ENCODE measurements at places on chromosomes 5 and 9.
A peak's percentile ranks its signal among the peaks of the same experiment; 100 is the strongest.

- DNase-seq, result no peak
Measured at GRCh38 chr5:158152136-158152535, 293.2 kb upstream of the CLINT1 start.

DNA sequence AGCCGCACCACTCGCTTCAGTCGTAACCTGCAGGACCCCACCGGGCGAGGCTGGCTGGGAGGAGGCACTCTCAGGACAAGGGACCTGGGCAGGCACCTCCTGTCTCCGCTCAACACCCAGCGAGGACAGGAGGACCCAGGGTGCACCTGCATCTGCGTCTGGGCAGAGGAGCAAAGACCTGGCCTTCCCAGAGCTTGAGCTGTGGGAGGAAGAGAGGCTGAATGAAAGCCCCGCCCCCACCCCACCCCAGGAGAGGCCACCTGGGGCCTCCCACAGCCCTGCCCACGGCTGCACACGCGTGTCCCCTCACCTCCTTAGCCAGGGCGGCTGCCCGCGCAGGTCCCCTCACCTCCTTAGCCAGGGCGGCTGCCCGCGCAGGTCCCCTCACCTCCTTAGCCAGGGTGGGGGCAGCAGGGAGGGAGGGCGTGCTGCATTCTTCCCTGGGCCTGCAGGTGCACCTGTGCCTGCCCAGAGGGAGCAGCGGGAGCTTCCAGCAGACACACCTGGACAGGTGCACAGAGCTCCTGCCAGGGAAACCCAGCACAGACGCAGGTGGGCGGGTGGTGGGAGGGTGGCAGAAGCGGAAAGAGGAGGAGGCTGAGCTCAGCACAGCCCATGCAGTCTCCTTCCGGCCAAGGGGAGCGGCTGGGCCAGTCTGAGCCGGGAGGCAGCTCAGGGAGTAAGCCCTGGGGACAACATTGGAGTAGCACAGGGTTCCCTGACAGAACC, 18.5 kb upstream of the SLC12A7 start:
- peak; percentile 85 for DNase-seq

DNA sequence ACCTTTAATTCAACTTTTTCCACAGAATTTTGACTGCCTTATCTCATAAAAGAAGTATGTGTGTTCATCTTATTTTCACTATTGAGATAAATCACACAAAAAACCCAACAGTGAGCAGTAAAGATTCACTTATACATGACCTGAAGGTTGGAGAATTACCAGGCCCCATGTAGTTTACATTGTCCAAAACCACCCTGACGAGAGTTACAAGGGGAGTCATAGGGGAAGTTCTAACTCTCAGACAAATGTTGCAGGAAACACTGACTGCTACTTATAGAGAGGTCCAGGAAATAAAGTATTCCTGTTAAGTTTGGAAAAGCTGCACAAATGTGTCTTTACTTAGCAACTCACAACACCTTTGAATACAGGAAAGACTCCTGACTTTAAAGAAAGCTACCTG, 14.1 kb downstream of the SPATA9 start:
- no peak for DNase-seq

- no peak for DNase-seq
Measured at GRCh38 chr5:132498686-132499271, 8.2 kb upstream of the IRF1 start.

DNA sequence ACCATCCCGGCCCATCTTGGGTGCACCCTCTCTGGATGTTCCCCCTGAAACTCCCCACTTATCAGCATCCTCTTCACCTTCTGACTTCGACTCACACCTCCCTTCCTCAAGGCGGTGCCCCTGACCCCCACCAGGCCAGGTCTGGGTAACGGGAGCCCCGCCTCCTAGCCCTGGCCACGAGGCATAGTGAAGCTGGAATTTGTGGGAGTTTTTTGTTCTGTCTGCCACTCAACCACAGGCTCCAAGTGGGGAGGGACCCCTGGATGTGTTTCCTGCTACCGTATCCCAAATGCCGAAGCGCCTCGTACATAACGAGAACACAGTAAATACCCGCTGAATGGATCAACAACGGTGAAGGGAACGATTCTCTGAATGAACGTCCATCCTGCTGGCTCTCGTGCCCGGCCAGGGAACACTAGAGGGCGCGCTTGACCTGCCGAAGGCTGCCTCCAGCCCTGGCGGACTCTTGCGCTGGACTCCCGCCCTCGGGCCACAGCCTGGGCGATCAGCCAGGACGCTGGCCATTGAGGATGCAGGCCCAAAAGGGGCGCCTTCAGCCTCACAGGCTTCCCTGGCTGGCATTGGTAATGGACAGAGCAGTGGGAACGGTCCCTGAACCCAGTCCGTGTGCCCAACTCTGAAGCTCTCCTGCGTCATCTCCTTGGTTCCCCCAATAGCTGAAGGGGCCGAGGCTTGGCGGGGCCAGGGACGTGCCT, 47.3 kb upstream of the PHYKPL start:
- DNase-seq, result no peak

DNA sequence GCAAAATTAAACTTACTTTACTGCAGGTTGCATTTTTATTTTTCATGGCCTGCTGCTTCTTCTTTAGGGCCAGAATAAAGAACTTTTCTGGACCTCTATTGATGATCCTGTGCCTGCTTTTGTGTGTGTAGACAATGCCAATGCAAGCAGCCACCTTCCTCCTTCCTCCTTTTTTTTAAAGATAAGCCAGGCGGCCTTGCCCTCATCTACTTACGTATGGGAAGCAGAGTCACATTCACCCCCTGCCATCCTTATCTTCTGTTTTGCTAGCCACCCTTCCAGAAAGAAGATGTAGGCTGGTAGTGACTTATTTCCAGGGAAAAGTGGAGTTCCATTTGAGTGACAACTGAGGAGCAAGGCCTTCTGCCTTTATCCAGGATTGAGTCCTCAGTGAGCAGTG, 122.9 kb downstream of the KDM4C start:
- no peak for DNase-seq

DNA sequence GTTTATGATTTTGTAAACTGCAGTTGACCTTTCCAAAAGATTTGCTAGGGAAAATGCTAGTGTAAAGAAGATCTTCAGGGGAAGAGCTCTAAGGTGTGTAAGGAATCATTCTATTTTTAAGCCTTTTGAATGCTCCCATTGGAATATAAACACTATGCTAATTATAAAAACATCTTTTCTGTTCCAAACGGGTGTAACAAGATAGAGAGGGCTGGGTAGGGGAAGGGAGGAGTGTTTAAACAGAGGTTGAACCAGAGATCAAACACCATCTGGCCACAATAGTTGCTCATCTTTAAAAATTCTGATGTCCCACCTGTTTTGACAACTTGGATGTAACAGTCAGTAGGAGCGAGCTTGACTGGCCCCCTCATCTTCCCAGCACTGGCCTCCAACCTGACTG, 38.4 kb downstream of the ZNF618 start:
- no peak for DNase-seq

GRCh38 chr5:168332042-168332441, 40.6 kb downstream of the WWC1 start:
- no peak for DNase-seq

DNA sequence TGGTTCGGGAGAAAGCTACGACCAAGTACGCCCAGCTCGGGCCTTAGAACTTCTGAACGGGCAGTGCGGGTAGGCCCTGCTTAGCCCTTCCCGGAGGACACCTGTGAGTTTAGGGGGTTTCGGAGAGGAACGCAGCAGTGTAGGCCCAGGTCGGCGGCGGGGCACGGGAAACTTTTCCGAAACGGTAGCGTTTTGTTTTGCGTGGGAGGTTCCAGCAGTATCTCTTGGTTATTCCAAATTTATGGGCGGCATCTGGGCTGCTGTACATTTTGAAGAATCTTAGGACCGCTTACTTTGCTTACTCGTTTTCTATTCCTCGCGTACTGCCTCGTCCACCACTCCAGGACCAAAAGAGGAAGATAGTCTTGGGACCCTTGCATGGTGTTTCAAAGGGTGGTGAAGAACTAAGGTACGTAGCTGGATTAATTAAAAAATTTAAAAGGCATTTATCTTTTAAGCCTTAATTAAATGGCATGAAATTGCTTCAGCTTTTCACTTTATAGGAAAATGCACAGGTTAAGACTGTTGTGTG, 492 bp downstream of the TENT2 start:
- DNase-seq, result no peak

GRCh38 chr5:118723021-118723338, 265.4 kb downstream of the DTWD2 start:
- no peak for DNase-seq

DNA sequence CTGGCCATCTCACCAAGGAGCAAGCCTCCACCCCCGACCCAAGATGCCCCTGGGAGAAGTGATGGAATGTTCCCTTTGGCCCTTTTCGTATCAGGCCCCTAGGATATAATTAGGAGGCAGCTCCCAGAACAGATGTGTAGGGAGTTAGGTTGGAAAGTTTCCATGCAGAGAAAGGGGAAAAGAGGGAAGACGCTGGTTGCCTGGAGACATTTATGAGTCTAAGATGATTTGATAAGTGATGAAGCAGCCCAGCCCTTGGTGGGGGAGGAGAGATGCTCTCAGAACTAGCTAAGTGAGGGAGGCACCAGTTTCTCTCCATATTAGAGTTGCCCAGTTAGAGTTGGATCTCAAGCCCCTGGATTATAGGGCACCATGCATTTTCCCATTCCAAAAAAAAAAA, 137.5 kb downstream of the GNA14 start:
- DNase-seq, result no peak

DNA sequence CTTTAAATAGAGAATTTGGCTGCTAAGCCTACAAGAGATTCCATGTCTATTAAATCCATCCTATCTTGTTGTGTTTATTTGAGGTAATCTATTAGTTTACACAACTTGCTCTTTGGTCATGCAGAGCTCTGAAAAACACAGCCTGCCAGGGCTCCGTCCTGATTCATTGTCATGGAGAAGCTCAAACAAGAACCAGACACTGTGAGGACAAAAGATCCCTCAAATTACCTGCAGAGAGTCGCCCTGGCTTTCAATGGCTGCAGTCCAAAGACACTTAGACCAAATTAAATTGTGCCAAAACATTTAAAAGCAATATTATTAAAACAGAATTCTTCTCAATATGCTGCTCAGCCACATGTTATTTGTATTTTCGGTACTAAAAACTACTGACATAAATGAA, 60.1 kb downstream of the CDH18 start:
- peak; percentile 98 for DNase-seq

GRCh38 chr5:173671121-173671949, 54.9 kb upstream of the BOD1 start:
- no peak for DNase-seq

DNA sequence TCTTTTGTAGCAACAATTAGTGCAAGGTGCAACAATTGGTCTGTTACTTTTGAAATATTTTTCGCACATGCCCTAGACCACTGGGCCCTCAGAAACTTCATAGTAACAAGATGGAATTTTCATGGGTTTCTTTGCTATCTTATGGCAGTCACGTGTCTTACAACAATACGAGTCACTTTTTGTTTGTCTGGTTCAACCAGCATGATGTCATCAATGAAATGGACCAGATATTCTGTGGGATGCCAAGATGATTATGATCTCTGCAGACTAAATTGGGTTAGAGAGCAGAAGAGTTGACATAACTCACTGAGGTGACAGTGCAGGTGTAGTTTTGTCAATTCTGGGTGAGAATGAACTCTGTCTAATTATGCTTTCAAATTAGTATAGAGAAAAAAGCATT, 239.6 kb upstream of the RIOK2 start:
- no peak for DNase-seq

- no peak for DNase-seq
Measured at GRCh38 chr9:22975951-22976350, 529.3 kb downstream of the DMRTA1 start.

All from NCI-H2081 treated with DMSO at 0.1 percent for 48 hours (cell line).